ENCODE measurements at places on chromosomes 16 and 17.

GRCh38 chr17:21551081-21551881 lies 141.0 kb upstream of the KCNJ18 start:
- peak; percentile 67 for DNase-seq

- DNase-seq = no peak
These were observed 141.9 kb upstream of the NOG start for GRCh38 chr17:56451629-56452028.

DNA sequence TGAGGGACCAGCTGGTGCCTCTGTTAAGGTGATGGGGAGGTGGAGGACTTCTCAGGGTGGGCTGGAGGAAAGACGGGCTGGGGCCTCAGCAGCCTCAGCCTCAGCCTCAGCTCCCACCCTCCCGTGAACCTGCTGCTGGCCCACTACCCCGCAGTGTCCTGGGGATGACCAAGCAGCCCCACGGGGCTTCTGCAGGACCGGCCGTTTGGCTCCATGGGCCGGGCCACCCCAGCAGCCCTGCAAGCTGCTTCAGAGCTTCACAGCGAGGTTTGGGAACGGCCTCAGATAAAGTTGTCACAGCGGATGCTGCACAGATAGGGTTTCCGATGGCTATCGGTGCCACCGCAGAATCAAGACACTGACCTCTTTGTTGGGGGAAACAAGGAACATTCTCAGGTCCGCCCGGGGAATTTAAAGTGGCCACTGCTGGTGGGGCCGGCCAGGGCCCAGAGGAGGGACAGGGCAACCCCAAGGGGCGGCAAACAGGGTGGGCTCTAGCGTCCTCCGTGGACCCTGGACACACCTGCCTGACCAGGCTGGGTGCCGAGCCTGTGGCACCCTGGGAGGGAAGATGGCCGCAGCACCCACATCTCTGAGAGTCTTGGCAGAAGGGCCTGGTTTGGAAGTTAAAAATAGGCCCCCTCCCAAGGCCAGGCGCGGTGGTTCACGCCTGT lies 47.8 kb upstream of the ZC3H18 start:
- DNase-seq = no peak

DNA sequence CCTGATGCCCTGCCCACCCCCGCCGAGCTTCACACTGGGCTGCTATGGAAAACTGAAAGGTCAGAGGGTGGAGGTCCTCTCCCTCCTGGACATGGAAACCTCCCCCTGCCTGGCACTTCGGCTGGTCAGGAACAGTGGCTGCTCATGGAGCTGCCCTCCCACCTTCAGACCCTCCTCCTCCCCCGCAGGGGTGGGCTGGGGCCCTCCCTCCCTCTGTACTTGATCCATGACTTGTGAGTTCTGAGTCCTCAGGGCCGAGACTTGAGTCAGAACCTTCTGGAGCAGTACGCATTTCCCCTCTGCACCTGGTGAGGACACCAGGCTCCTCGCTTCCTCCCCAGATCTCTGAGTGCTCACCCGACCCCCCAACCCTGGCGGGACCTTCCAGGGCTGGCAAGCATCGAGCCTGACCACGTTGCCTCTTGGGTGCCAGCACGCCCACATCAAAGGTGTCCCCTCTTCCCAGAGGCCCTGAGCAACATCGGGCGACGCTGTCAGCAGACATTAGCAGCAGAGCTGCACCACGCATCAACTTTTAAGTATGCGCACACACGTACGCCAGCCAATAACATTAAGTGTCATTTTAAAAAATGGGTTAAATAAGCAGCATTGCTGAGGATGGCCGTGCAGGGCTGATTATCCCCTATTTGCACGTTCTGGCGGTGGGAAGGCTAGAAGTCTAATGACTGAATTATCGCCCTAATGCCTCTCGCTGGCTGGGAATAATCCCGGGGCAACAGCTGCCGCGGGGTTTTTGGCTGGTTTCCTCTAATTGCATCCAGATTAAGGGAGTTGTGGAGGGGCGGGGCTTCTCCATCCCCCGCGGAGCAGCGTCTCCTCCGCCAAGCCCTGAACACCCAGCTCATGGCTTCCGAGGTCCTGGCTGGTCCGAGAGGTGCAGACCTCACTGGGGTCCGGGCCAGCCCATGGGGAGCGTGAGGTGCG lies 98.0 kb downstream of the TBC1D16 start:
- no peak for DNase-seq

- no peak for DNase-seq
These were observed 8.5 kb downstream of the ABCA10 start for GRCh38 chr17:69220098-69220497.

- DNase-seq = no peak
These were observed 1314.9 kb downstream of the CDH11 start for GRCh38 chr16:63806794-63807506.

DNA sequence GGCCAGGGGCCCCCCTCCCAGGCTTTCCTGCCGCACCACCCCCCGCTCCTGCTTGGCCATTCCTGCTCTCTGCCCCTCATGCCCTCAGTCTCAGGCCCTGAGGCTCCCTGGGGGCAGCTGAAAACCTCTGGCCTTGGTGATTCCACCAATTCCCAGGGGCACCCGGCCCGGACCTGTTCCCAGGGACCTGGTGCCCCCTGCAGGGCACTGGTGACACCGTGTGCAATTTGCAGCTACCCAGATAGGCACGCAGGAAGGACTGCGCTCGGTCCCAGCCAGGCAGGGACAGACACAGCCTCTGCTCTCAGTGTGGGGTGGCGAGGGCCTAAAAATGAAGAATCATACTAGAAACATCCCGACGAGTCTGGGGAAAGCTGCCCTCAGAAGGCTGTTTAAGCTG lies 13.4 kb downstream of the WFDC1 start:
- DNase-seq = no peak

All from activated gamma-delta T cell treated with anti-CD3 and anti-CD28 coated beads, Interleukin-2, amount 50 U/mL, for 16 hours (primary cell).